CMK (cell line): ENCODE measurements at places on chromosomes 16 and 17.

- no peak for DNase-seq
These were observed 20.8 kb upstream of the DNAH17 start for GRCh38 chr17:78598013-78598471.

DNA sequence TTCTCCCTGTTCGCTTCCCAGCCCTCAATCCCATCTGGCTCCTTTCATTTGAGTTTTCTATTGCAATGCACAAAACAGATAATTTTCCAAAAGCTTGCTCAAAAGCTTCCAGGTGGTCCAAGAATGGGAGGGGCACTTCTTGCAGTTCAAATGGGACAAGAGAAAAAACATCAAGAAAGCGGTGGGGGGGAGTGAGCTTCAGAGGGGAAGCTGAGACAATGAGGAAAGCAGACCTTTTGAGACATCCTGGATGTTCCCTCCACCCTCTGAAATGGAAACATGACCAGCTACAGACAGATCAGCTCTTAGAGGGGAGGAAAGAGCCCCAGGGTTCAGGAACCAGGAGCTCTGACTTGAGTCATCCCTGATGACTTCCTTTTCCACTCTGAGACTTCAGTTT is 368.2 kb downstream of the SLC39A11 start:
- DNase-seq = no peak

DNA sequence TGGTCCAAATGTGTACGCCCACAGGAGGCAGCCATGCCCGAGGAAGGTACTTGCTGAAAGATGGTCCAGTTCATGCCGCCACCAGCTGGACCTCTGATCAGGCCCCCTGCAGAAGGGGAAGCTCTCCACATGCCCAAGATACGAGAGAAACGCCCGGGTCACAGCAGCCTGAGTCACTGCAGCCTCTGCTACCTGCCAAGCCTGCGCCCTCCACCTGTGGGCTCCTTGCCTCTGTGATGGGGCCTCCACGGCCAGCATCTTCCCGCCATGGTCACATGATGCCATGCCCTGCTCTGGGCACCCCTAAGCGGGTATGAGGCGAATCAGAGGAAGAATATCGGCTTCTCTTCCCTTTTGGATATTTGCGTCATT is 13.7 kb upstream of the KREMEN2 start:
- DNase-seq = no peak

DNA sequence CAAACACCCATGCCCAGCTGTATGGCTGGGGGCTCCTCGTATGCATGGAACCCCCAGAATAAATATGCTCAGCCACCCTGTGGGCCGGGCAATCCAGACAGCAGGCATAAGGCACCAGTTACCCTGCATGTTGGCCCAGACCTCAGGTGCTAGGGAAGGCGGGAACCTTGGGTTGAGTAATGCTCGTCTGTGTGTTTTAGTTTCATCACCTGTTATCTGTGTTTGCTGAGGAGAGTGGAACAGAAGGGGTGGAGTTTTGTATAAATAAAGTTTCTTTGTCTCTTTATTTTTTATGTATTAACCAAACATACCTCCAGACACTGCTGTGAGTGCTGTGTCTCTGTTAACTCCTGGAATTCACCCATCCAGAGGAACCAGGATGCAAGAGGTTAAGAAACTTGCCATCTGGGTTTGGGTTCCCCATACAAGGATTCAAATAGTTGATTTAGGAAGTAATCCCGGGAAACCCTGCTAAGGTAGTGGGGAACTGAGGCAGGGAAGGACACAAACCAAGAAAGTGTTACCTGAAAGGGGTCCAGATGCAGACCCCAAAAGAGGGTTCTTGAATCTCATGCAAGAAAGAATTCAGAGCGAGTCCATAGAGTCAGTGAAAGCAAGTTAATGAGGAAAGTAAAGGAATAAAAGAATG is 37.4 kb upstream of the IL21R start:
- DNase-seq = no peak

DNA sequence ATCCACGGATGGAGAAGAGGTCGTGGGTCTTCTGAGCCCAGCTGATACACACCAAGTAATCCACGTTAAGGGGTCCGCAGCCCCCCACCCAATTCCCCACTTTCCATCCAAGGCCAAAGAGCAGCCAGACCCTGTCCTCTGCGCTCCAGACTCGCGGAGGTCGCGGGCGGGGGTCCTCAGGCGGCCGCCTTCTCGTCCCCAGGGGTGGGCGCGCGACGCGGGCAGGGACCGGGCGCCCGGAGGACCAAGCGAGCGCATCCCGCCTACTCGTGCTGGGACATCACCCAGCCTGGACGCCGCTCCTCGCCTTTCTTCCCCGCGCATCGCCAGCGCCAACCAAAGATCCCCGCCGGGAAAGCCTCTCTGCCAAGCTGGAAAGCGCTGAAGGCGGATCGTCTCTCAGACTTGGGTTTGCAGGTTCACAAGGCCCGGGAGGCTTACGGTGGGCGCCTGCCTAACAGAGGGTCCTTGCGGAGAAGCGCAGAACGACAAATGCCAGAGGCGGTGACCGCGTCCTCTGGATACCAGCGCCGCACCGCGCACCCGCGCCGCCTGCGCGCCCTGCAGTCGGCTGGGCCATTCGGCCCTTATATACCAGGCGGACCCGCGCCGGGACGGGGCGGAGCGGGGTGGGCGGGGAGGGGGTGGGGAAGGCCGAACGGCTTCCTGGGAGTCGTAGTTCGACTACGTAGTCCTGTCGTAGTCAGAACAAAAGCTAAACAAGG is 471.6 kb downstream of the SOX9 start:
- no peak for DNase-seq

DNA sequence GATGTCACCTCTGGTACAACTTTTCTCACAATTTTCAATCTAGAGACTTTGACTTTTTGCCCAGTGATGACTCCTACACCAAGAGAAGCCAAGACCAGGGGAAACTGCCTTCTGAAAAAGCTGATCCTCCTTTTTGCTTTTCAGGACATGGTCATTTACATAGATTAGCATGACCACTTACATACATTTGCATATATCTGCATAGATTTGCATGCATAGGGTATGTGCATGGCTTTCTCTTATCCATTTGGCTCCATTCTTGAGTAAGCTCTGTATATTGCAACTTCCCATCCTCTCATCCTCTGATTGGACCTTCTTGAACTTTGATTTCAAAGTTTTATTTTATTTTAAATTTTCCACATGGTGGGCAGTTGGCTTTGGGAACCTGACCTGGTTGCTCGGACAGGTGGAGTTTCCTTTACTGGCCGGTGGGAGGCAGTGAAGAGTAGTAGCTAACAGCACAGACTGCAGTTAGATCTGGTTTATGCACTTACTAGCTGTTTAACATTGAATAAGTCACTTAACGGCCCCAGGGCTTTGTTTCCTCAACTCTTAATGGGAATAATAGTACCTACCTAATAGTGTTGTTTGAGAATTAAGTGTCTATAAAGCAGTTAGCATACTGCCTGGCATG is 92.9 kb downstream of the GPR139 start:
- DNase-seq = peak; percentile 4

DNA sequence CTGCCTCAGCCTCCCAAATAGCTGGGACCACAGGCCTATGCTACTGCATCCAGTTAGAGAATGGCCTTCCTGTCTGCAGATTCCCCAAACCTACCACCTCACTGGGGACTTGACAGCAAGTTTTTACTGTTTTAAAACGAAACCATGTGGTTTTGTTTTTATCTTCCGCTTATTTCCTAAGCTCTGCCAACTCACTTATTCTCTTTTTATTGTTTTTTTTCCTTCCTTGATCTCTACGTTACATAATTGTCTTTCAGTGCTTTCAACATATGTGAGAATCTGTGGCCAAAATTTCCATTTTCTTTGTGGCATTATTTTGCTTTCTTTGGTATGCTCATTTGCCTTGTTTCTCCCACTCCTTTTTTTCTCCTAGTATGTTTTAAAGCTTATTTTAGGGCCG is 14.6 kb upstream of the SLC38A7 start:
- no peak for DNase-seq

DNA sequence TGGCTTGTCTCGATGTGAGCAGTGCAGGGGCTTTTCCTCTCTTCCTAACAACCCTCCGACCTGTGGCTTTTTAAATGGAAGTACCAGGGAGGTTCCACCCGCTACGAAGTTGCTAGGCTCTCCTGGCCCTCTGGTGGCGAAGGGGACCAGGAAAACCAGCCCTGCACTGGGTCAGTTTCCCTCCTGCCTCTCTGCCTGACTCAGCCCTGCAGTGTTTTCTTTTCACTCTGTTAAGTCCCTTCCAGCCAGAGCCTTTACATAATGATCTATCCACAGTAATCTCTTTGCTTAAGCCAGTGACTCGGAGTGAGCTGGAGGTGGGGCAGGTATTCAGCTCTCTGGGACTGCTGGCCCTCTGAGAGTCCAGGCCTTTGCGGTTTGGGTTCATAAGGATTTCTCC is 331.3 kb upstream of the EEF2KMT start:
- DNase-seq = no peak

GRCh38 chr16:8673611-8674412 is 605 bp upstream of the ABAT start:
- no peak for DNase-seq

GRCh38 chr16:86625821-86626220 is 47.5 kb downstream of the FOXL1 start:
- no peak for DNase-seq

DNA sequence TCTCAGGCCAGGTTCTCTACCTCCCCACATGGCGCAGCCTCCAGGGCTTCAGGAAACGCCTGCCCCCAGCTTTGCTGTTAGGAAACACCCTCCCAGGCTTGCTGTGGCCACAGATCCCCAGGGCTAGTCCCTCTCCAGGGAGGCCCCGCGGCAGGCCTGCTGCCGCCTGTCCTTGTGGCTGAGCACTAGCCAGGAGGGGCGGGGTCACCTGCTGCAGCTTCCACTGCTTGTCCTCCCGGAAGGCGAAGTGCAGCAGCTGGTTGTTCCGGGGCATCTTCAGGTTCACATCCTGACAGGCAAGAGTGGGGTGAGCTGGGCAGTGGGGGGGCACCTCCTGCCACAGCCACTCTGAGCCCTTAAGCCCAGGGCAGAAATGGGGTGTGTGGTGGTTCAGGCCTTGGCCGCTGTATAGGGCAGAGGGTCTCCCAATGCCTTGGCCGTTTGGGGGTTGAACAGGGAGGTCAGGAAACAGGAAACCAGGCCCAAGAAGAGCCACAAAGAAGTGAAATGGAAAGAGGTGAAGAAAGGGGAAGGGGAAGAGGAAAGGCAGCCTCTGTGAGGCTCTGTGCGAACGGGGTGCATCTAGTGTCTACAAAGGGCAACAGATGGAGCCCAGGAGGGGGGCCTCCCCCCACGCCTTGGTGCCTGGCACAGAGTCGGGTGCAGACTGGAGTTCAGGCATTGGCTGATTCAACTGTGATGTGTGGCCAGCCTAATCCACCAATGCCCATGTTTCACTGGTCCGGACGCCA is 2.0 kb downstream of the ROGDI start:
- peak; percentile 74 for DNase-seq

GRCh38 chr17:43599835-43600234 is 53.7 kb upstream of the ETV4 start:
- DNase-seq = no peak

- no peak for DNase-seq
These were observed 30.4 kb downstream of the PPM1D start for GRCh38 chr17:60630352-60630751.

GRCh38 chr16:67430504-67430976 is 381 bp upstream of the HSD11B2 start:
- DNase-seq = no peak

GRCh38 chr17:45946841-45947256 is 52.2 kb upstream of the STH start:
- DNase-seq = no peak

DNA sequence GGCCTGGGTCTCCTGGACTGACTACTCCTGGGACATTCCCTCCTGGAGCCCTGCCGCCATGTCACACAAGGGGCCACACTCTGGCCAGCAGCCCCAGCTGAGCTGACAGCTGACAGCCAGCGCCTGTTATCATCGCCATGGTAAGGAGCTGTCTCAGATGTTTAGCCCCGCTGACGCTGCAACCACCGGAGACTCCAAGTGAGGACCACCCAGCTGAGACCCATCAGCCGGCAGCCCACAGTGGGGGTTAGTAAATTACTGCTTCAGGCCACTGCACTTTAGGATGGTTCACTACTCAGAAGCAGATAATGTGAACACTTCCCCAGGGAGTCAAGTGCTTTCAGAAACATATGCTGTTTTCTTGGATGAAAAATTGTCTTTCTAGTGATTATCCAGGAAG is 14.6 kb upstream of the SPHK1 start:
- no peak for DNase-seq

DNA sequence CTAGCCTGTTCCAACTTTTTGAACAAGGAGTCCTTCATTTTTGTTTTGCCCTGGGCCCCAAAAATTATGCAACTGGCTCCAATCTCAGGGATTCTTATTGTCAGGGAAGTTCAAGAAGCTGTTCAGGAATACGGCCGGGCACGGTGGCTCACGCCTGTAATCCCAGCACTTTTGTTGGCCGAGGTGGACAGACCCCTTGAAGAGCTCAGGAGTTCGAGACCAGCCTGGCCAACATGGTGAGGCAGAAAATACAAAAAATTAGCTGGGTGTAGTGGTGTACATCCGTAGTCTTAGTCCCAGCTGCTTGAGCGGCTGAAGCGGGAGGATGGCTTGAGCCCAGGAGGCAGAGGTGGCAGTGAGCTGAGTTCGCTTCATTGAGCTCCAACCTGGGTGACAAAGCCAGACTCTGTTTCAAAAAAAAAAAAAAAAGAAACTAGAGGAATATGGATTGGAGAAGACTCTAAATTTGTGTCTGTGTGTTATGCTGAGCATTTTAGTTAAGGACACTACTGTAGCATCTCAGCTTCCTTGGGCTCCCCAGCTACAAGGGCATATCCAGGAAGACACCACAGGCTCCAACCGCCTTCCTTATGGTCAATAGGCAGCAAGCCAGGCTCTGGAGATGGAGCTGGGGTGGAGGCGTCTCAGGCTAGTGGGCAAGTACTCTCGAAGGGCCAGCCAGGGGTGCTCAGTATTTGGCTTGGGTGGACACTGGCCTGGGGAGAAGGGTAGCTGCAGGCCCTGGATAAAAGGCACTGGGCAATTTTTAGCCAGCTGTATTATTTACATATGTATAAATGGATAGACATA is 56.8 kb upstream of the CREBBP start:
- no peak for DNase-seq

GRCh38 chr16:90046122-90046970 is 27.1 kb upstream of the DBNDD1 start:
- DNase-seq = no peak

DNA sequence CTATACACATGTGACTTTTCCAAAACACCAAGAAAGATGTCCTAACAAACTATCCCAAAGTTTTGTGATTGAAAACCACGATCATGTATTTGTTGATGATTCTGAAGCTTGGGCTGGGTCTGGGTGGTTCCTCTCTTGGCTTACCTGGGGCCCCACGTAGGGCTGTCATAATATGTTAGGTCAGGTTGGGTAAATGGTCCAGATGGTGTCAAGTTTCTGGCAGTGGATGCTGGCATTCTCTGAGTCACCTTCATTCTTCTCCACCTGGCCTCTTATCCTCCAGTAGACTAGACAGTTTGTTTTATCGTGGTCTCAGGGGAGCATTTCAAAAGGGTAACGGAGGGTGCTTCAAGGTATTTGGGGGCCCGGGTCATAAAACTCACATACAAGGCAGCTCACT is 39.4 kb downstream of the SYCE1L start:
- no peak for DNase-seq

DNA sequence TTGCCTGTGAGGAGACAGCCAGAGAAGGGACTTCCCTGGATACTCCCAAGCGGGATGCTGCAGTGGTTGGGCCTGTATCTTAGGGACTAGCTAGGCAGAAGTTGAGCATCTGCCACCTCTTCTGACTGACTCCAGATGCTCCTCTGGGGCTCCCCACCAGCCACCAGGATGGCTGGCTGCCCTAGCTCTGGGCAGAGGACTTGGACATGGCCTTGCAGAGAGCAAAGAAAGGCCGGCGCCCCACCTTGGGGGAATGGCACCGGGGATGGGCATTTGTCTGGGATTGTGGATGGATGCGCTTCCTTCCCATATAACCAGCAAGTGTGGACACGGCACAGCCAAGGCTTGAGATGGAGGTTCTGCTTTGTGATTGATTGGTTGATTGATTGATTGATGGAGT is 69.0 kb downstream of the OR1D5 start:
- DNase-seq = no peak
